Keratinocyte (primary cell): ENCODE measurements at places on chromosomes 7 and 10. TPM values are rescaled to one million over a fixed set of nuclear protein-coding genes. Genes with fewer than 3 reads are reported as not detected.

- DNase-seq, result no peak
These were observed 6.4 kb downstream of the FBH1 start for GRCh38 chr10:5896208-5897052.

DNA sequence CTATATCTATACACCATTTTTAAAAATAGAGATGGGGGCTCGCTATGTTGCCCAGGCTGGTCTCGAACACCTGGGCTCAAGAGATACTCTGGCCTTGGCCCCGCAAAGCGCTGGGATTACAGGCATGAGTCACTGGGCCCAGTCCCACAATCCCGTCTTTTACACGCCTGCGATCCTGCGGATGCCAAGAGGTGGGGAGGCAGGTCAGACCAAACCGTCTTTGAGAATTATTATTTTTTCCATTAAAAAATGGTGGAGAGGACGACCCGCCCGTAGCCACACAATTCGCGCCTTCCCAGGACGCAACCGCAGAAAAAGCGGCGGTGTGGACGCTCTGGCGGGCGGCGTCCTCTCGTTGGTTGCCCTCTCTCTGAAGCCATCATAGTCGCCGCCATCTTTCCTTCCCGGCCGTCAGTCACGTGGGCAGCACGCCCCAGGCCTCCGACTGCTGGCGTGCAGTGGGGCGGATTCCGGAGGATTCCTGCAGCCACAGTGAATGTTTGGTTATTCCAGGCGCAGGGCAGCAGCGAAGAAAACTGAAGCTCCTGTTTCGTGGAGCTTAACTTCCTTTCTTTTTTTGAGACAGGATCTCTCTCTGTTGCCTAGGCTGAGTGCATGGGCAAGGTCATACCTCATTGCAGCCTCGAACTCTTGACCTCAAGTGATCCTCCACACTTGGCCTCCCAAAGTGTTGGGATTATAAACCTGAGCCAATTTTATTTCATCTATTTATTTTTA, 9.9 kb upstream of the EPHB4 start:
- no peak for DNase-seq

DNA sequence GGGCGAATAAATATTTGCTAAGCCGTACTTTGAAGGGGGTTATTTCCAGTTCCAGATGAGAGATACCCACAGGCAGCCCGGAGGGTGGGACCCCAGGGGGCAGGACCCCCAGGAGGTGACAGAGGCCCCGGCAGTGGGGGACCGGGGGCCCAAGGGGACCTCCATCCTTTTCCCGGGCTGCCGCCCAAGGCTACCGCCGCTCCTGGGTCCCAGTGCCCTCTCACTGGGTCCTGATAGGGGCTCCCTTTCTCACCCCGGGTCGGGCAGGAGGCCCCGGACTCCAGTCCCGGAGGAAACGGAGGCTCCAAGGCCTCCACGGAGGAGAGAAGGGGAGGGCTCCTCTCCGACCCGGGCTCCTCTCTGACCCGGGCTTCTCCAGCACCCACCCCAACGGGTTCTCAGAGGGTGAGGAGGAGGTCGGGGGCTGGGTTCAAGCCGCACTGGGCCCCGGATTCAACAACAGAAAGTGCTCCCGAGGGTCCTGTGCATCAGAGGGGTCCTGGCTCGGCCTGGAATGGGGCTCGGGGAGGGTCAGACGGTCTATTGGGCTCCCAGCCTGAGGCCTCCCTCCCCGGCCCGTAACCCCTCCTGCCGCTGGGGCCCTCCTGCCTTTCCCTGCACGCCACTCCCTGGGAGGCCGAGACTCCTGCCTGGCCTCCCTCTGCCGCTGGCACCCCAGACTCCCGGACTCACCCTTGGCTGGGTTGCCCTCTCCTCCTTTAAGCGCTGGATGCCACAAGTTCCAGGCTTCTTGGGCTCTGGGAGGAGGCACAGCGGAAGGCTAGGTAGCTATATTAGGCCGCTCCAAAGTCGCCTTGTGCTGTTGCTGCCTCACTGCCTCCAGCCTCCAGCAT, 62.5 kb downstream of the ZNF37A start:
- no peak for DNase-seq

DNA sequence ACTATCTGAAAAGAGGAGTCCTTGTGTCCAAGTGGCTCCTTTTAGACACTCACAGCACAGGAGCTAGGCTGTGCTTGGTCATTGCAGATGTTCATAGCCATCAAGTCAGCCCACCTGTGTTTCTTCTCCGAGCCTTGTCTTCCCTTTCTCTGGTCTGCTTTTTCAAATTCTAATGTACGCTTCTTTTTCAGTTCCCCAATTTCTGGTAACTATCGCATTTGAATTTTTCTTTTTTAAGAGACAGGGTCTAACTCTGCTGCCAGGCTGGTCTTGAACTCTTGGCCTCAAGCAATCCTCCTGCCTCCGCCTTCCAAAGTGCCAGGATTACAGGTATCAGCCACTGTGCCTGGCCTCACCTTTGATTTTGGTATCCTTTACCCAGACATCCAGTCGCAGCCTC, 18.9 kb downstream of the APBB1IP start:
- DNase-seq, result no peak

Gene CCDC146
- 3.0 to 5.7 TPM (median 5.2 TPM) in 3 replicates for polyA plus RNA-seq

Gene NPSR1
- not detected in 3 replicates for polyA plus RNA-seq
